ENCODE measurements at places on chromosomes 1 and 21.

DNA sequence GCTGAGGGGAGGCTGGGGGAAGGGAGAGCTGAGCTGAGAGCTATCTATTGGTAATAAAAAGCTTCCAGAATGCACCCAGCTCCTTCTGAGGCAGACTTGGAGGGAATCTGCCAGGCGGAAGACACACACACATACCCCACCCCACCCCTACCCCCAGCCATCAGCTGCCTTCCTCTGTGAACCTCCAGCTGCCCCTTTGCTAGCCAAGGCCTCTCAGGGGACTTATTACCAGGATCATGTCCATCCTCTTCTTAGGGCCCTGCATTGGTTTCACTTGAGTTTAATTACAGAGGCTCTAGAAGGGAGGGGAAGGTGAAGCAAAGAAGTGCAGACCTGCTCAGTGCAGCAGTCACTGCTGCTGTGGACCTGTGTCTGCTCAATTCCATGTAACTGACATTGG, 156.4 kb downstream of the OMA1 start:
- DNase-seq: no peak

DNA sequence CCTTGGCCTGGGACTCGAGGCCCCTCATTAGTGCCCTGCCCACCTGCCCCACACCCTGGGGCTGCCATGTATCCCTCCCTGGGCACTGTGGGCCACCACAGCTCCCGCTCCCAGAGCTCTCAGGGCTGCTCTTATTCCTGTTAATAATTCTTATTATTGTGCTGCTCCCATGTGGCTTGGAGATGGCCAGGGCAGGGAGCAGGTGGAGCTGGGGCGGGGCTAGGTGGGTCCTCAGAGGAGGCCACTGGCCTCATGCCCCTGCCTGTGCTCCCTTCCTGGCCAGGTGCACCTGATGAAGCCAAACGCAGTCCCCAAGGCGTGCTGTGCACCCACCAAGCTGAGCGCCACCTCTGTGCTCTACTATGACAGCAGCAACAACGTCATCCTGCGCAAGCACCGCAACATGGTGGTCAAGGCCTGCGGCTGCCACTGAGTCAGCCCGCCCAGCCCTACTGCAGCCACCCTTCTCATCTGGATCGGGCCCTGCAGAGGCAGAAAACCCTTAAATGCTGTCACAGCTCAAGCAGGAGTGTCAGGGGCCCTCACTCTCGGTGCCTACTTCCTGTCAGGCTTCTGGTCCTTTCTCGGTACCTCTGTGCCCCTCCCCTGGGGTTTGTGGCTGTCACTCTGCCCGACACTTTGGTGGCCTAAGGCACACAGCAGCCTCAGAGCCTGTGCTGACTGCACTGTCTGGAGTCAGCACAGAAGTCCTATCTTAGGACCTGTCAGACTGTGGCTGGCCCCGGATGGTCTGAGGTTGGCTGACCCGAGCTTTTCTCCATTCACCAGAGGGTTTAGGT, 34.1 kb downstream of the BMP8A start:
- peak; percentile 43 for DNase-seq

DNA sequence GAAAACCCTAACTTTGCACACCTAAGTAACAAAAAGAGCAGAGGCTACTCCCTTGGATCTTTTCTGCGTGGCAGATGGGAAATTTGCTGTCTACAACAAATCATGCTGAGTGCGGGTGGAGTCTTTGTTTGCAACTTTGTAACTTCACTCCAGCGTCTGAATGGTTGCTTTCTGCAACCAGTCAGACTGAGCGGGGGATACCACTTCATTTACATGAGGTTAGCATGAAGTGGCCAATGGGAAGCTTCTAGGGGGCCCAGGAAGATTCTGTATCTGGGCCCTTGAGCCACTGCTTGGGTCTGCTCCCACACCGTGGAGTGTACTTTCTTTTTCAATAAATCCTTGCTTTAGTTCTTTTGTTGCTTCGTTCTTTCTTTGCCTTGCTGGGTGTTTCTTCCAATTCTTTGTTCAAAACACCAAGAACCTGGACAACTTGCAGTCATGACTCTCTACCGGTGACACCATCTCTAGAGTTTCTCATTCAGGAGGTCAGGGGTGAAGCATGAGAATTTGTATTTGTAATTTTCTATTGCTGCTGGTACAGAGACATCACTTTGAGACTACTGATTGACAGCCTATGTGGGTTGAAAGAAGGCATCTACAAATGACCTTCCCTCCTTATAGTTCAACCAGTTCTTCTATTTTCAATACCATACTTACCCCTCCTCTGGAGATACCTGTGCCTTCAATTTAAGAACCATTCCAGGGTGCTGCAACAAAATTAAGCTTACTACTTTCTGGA, 55.8 kb upstream of the RC3H1 start:
- DNase-seq: no peak

- DNase-seq: no peak
These were observed 171.9 kb upstream of the RAB4A start for GRCh38 chr1:229098903-229099578.

DNA sequence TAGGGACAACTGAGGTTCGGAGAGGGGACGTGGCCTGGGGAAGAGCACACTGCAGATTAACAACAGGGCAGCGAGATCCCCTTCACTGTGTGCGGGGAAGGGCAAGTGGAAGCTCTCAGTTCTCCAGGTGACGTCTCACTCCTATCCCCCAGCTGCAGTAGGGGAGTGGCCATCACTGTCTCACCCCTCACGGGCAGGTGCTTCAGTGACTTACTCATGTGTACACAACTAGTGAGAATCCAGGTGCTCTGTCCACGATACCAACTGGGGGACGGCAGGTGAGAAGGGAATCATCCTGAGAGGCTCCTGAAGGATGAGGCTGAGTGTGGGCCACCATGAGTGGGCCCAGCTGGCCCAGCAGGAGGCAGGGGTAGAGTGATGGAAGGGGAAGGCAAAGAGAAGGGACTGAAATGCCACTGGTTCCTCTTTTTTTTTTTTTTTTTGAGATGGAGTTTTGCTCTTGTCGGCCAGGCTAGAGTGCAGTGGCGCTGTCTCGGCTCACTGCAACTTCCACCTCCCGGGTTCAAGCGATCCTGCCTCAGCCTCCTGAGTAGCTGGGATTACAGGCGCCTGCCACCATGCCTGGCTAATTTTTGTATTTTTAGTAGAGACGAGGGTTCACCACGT, 25.9 kb downstream of the RHBG start:
- DNase-seq: no peak

- no peak for DNase-seq
These were observed 133.7 kb downstream of the FCRL5 start for GRCh38 chr1:157418659-157419058.

GRCh38 chr1:16625497-16626408, 12.4 kb upstream of the NBPF1 start:
- DNase-seq: no peak

DNA sequence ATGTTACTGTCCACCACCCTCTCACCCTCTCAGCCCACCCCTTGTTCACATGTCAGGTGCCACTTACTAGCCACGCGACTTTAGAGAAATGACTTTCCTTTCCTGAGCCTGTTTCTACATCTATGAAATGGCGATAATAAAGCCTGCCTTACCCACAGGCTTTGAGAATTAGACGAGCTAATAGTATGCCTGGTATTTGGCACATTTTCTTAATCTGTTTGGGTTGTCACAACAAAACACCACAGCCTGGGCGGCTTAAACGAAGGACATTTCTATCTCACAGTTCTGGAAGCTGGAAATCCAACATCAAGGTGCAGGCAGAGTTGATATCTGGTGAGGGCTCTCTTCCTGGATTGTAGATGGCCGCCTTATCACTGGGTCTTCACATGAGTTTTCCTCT, 273.9 kb upstream of the FMN2 start:
- no peak for DNase-seq
